Fibroblast of skin of right quadriceps (primary cell): ENCODE measurements at places on chromosomes 7 and 10.

DNA sequence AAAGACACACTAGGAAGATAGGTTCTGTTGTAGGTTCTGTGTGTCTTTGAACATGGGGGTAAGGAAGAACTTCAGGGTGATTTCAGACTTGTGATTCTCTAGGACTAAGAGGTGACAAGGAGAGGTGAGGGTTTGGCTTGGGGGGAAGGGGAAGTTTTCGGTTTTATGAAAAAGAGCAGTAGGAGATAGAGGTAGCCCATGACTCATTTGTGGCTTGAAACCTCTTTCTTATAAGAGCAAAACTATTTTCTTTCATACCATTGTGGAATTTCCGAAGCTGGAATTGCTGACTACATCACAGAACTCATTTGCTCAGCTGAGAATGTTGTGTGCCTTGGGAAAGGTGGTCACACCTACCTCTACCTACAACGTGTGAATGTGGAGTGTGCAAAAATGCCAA, 39.6 kb upstream of the IKZF1 start:
- no peak for DNase-seq

DNA sequence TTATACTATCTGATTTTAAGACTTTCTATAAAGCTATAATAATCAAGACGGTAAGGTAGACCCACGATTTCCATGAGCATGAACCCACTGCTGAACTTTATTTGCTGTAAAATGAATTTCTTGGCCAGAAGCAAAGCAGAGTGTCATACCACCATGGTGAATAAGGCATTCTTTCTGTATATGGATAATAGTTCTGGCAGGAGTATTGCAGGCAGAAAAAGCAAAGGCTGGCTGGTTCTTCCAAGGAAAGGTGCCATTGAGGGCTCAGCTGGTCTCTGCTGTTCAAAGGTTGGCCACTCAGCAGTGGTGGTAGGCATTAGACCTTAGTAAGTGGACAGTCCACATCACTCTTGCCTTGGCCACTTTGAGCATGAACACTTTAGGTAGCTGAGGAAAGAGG, 104.1 kb upstream of the KCNMA1 start:
- peak; percentile 38 for DNase-seq

DNA sequence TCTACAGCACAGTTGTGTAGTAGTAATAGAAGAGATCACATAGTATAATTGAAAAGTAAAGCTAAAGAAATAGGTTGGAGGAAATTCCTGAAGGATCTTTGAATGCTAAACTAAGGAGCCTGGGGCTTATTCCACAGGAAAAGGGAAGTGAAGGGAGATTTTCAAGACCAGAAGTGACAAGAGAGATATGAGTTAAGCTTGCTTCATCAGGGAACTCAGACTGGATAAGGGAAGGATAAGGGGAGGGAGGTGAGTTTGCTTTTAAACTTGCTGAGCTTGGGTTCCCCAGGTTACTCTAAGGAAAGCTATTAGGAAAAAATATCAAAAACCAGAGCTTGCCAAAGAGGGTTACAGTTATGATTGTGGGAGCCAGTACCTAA, 182.4 kb downstream of the RAPGEF5 start:
- no peak for DNase-seq

- peak; percentile 34 for DNase-seq
Measured at GRCh38 chr7:2023877-2024566, 208.7 kb downstream of the MAD1L1 start.

DNA sequence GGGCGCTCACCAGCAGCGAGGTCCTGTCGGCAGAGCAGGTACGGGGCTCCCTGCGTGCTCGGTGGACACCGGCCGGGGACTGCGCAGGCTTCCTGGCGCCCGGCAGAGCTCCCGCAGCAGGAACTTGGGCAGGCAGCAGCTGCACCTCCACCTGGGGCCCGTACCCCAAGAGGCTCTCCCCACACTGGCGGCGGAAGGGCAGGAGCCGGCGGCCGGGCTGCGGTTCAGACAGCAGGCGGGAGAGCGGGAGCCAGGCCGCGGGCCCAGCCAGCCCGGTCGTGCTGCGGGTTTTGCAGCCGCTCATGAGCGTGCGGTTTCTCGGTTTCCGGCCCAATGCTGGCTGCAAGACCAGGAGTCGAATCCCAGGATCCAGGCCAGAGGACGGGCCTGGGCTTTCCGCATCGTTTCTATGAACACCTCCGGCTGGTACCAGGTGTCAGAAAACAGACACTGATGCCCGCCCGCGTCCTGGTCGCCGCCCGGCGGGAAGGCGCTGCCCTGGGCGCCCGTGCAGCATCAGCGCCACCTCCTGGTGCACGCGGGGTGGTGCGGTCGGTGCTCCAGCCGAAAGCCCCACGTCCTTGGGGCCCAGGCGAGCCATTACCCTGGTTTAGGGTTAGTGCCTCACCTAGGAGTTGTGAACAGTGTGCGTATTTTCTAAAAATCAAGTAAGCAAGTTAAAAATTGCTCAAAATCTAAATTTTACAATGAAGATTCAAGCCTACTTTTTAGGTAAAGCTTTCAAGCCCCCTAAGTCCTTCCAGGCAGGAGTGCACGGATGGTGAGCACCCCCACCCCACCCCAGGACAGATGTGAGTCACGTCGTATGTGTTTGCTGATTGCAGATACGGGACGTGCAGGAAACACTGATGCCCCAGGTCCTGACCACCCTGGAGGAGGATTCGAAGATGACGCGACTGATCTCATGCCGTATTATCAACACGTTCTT, 47.4 kb upstream of the PRKAR1B start:
- peak; percentile 20 for DNase-seq

GRCh38 chr7:52410032-52410431, 625.4 kb upstream of the POM121L12 start:
- DNase-seq: no peak

DNA sequence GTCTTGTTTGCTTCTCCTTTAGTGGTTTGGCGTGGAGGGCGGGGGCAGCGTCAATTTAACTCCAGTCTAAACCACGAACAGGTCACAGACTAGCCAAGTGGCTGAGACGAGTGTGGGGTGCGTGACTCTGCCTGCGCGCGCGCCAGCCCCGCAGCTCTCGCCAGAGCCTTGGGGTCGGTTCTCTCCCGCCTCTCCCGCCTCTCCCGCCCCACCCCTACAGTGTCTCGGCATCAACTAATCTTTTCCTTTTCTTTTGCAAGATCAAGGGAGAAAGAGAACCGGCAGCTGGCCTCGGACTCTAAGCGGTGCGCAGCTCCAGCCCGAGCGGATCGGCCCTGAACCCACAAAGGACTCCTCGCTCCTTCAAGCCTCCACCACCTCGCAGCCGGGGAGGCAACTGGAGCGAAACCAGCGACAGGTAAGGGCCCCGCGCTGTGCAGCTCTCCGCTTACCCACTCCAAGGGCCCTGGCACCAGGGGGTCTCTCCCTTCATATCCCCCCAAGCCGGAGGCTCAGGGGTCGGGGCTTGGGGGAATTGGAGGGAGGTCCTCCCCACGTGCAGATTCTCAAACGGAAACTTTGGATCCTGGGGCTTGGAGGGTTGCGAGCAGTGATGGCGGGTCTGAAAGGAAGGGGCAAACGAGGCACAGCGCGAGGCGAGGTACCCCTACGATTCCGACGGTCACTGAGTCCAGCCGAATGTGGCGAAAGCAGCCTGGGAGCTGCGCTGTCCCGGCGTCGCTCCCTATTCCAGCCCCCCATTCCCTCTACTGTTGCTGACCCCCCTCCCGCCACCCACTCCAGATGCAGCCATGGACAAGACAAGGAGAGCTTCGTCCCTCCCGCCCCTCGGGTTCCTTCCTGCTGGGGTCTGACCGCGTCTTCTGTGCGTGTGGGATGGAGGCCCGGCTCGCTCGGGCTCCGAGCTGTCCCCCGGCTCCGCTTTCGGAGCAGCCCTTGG, 829 bp downstream of the CHRM2 start:
- DNase-seq: no peak

DNA sequence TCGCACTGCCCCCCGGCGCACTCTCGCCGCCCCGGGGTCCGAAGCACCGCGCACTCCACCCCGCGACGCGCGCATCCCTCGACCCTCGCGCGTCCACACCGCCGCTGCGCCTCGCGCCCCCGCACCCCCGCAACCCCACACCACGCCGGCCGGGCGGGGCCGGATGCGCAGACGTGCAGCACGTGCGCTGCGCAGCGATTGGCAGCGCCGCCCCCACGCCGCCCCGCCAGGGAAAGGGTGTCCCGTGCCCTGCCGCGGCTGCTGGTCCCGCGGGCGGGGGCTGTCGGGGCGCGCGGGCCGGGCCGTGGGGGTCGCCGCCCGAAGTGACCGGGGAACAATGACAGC, 53.7 kb upstream of the KDM7A start:
- peak; percentile 39 for DNase-seq

- DNase-seq: no peak
Measured at GRCh38 chr7:102120666-102121195, 165.9 kb upstream of the SH2B2 start.

DNA sequence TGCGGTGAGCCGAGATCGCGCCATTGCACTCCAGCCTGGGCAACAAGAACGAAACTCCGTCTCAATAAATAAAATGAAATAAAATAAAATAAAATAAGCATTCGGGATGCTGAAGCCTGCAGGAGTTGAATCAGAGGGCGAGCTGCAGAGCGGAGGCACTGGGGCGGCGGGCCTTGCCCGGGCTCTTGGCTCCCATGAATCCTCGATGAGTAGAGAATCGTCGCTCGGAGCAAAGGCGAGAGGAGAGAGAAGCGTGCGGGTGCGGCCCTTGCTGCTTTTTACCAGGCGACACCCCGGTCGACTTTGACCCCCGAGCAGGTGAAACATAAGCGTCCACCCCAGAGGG, 168.3 kb downstream of the UBE2H start:
- DNase-seq: no peak

DNA sequence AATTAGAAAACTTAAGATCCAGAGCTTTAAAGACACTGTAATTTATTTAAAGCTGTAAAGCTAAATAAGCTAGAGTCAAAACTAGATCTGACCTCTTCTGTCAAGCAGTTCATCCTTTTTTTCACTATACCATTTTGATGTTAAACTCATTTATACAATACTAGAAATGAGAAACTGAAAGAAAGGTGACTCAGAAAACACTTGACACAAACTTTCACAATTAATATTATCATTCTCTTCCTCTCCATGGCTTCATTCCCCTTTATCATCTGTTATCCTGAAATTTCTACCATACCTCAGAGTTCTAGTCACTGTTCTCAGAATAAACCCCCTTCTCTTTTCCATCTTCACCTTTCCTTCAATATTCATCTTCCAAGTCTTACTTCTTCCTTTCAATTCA, 1.3 kb downstream of the FIGNL1 start:
- DNase-seq: no peak

DNA sequence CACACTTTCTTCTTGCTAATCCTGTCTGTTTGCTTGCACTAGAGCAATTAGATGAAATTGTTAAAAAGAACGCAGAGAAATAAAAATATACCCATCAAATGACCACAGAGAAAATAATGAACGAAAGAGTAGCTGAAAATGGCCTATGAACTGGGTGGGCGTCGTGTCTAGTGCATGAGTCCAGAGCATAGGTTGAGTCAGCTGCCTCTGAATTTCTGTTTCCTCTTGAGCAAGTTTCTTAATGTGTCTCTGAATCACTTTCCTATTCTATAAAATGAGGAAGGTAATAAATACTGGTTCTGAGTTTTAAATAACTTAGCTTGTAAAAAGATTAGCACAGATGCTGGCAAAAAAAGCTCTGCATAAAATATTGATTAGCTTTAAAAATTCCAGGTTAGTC, 75.0 kb downstream of the POM121L12 start:
- no peak for DNase-seq

DNA sequence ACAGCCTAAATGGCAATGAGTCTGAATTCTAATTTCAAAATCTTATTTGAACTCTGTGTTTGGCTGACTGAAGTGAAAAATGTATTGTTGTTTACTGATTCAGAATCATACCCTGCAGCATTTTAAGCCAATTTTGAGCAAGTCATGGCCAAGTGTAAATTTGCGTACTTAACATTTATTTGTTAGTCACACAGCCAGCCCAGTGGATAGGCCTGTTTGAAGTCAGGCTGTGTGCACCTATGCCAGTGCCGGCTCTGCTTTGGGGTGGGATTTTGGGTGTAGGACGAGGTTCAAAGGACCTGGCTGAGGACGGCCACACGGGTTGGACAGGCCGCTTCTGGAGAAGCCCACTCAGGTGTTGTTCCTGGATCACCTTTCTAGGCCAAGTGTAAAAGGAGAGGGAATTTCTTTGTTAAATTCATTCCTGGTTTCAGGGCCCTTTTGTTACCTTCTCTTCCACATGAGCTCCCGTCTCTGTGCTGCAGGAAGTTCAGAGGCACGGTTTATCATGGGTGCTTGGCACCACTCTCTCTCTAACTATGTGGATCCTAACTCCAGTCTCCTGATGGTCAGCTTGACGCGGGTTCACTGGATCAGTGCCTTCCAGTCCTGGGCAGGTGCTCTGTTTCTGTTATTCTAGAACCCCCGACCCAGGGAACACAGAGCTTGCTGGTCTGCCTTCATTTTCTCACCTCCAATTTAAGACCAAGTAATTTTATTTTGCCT, 84.7 kb downstream of the CCNY start:
- no peak for DNase-seq

GRCh38 chr10:61990761-61991135, 89.2 kb downstream of the ARID5B start:
- peak; percentile 72 for DNase-seq

DNA sequence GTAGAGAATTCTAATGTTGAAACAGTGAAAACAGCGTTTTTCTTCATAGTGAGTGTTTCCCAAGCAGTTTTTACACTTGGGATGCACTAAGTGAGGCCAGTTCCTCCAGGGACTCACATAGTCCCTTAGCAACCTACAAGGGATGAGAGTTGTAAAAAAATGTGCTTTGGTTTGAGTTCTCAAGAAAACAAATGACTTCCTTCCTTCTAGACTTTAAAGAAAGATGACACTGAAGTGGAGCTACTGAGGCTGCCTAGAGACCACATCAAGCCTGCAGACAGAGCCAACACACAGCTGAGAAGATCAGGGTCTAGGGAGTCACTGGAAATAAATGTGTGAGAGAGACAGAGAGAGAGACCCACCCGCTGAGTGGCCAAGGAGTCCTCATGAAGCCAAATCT, 264.4 kb downstream of the TNS3 start:
- DNase-seq: no peak

DNA sequence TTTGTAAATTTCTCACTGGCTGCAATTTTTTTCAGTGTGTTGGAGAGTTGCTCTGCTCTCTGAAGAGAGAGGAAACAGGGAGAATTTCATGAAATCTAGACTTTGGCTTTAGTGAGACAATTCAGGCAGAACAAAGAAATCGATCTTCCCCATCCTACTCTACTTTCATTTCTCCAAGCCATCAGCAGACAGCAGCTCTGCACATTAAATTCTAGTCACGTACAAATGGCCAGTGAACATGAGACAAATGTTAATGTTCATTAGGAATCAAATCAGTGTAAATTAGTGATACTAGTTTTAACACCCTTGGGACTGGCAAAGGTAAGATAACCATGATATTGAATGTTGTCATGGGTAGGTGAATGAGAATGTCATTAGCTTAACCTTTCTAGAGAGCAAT, 140.8 kb downstream of the ANLN start:
- no peak for DNase-seq

- DNase-seq: no peak
Measured at GRCh38 chr10:72550239-72550638, 75.6 kb downstream of the MICU1 start.

GRCh38 chr7:109639561-109639960, 1069.9 kb downstream of the DNAJB9 start:
- no peak for DNase-seq

- DNase-seq: no peak
Measured at GRCh38 chr10:105259201-105259600, 618.1 kb downstream of the SORCS3 start.
